ENCODE measurements at places on chromosomes 2 and 18. TPM values are rescaled to one million over a fixed set of nuclear protein-coding genes. Genes with fewer than 3 reads are reported as not detected.

Gene ITPRIPL1
- 2.0 TPM for total RNA-seq

Gene CSRNP3
- total RNA-seq: 14.0 TPM

Gene GPBAR1
- 10.9 TPM for total RNA-seq

Gene CCDC141
- 5.0 TPM for total RNA-seq

Gene CD226
- 0.07 TPM for total RNA-seq

Gene FBXO36
- 6.1 TPM for total RNA-seq

Gene CNGA3
- 0.13 TPM for total RNA-seq

Gene FRZB
- total RNA-seq: 72.9 TPM

- peak; percentile 41 for DNase-seq
Observed at GRCh38 chr2:15941871-15942710, 1.7 kb downstream of the MYCN start.

GRCh38 chr18:80157708-80158343, 48.8 kb downstream of the ADNP2 start:
- DNase-seq: peak; percentile 87

DNA sequence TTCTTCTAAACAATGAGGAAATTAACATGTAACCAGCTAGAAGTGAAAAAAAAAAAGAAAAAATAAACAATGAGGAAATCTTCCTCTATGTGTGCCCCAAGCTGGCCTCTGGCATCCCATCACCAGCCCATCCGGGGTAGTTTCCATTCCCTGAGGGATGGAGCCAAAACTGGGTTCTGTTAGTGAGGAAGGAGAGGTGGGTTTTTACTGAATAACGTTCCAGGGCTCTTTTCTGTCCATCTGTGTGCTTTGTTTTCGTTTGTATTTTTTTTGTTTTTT, 9.7 kb downstream of the EFHD1 start:
- no peak for DNase-seq

GRCh38 chr2:207248702-207249377, 83.1 kb upstream of the KLF7 start:
- no peak for DNase-seq

- no peak for DNase-seq
Observed at GRCh38 chr18:8260827-8261226, 348.4 kb upstream of the RAB12 start.

GRCh38 chr2:169119851-169120250, 50.5 kb downstream of the DHRS9 start:
- DNase-seq: no peak

DNA sequence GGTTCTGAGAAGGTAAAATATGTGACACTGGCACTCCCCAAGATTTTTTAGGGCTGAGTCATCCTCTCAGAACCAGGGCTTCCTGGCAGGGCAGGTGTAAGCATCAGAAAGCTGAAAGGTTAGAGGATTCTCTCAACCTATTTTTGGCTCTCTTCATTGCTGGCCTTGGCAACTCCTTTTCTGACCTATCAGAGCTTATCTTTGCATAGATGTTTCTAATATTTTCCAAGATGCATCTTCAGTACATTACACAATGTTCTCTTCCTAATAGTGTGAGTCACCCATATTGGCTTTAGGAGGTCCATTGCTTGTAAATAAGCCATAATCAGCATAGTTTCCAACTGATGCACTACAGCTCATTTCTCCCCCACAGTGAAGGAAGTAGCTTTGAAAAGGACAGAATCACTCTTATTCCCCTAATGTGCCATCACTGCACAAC, 2008.4 kb upstream of the PIK3C3 start:
- peak; percentile 28 for DNase-seq

- no peak for DNase-seq
Observed at GRCh38 chr2:219778189-219778588, 150.8 kb downstream of the SLC4A3 start.

DNA sequence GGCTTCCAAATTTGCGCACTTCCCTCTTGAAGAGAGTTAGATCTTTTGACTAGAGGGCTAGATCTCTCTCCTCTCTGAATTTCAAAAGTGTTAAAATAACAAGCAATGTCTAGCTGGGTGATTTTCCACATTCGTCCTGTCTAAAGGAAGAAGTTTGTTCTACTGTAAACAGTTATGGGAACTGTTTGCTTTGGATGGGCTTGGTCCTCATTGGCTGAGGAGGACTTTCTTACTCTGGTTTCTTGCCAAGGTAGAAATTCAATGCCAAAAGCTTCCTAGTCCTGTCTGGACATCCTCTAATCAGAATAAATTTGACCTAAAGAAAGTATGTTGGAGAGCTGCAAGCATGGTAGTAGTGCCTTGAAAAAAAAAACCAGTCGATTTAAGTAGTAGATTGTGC, 47.4 kb upstream of the RAPH1 start:
- DNase-seq: no peak

- DNase-seq: no peak
Observed at GRCh38 chr2:41283079-41283775, 764.6 kb upstream of the PKDCC start.

DNA sequence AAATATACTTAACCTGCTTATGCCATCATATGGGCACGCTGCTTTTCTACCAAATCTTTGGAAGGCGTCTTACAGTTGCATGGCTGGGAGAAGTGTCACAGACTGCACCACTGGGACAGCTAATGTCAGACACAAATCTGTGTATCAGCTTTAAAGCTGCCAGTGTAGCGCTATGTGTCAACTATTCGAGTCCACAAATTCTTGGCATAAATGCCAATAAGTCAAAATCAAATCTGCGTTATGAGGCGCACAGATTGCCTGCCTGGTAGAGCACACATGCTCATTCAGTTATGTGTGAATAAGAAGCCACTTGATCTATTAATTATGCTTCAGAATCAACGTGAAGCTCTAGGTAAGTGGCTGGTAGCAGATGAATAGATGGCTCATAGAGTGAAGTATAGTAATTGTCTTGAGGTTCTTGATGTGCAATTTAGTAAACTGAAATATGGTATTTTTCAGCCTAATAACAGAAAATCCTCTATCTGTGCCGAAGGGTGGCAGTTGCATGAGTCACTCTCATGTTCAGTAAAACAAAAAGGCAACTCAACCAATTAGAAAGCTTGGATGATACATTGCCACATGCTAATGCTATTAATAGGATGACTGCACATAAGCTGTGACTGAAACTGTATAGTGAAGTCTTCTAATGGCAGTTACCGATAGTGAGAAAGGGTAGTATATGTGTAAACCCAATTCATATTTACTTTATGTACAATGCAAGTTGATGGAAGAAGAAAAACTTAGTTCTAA, 52.0 kb downstream of the DCC start:
- no peak for DNase-seq

- DNase-seq: no peak
Observed at GRCh38 chr2:34161549-34161948, 562.5 kb upstream of the FAM98A start.

- no peak for DNase-seq
Observed at GRCh38 chr2:54672590-54673456, 50.6 kb upstream of the EML6 start.

GRCh38 chr2:201931951-201932350, 101.7 kb upstream of the FZD7 start:
- DNase-seq: no peak

DNA sequence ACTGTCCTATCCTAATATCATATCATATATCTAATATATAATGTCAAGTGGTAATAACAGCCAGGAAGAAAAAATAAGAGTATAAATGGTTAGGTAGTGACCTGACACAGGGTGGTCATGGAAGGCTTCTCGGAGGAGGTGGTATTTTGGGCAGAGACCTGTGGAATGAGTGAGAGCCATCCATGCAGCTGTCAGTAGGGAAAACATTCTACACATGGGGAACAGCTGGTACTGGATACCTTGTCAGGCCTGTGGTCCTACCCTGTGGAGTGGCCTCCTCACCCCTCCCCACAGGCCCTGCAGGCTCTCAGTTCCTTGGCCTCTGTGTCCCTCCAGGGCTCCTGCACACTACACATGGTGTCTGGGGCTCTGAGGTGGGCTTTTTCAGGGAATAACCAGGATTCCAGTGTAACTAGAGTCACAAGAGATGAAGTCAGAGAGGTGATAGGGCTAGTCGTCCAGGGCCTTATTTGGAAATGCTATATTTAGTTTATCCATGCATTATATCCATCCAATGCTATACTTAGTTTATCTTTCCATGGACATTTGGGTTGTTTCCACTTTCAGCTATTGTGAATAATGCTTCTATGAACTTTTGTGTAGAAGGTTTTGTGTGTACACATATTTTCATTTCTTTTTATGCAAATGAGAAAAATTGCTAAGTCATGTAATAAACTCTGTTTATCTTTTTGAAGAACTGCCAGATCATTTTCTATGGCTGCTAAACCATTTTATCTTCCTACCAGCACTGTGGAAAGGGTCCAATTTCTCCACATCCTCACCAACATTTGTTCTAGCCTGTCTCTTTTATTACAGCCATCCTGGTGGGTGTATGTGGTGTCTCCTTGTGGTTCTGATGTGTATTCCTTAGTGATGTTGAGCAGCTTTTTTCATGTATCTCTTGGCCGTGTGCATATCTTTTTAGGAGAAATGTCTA, 75.6 kb downstream of the TPGS2 start:
- no peak for DNase-seq

DNA sequence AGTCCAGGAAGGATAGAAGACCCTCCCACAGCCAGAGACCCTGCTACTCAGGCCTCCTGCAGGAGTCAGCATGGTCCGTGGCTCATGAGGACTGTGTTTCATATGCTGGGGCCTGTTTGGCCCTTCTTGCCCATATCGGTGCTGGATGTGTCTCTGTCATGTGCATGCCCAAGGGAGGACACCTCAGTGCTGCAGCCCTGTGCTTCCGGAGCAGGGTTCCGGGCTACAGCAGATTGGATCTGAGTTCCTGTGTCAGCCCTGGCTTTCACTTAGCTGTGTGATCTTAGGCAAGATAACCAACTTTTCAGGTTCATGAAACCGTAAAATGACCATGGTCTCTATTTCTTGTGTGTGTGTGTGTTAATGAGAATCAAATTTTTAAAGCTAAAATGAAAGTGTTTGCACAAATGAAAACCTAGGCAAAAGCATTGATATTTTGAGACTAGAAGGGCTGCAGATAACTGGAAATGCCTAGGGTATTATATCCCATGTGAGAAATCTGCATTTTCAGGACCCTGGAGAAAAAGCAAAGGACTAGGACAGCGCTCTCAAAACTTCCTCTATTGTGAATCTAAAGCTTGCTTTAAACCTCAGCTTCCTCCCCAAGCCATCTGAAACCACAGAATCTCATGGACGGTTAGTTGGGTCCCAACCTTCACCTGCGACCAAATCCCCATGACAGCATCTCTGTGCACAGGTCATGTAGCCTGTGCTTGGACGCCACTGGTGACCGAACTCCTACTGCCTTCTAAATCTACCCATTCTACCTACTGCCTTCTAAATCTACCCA, 58.8 kb upstream of the CAPN13 start:
- no peak for DNase-seq

GRCh38 chr2:207993151-207993763, 32.1 kb downstream of the PLEKHM3 start:
- no peak for DNase-seq

Measured in hepatocyte (in vitro differentiated cells).